ENCODE measurements at places on chromosomes 6 and 20.

DNA sequence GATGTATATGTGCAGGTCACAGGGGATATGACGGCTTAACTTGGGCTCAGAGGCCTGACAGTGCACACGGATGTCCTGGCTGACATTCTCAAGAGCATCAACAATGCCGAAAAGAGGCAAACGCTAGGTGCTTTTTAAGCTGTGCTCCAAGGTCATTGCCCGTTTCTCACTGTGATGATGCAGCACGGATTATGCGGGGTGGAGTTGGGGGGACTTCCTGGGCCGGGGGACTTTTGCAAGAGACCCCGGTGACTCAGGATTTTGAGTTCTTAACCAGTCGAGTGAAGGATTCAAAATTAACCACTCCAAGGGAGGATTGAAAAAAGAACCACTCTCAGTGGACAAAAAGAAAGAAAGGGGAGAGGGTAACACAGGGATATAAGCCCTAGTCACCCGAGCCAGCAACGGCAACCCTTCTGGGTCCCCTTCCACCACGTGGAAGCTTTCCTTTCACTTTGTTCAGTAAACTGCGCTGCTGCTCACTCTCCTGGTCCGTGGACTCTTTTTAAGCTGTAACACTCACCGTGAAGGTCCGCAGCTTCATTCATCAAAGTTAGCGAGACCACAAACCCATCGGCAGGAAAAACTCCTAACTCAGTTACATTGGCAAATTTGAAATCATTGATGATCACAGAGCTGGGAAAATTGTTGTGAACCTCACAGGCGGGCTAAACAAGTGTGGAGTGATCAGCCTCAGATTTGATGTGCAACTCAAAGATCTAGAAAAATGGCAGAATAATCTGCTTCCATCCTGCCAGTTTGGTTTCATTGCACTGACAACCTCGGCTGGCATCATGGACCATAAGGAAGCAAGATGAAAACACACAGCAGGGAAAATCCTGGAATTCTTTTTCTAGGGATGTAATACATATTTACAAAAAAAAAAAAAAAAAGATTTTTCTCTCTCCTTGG is 199.3 kb downstream of the ARID1B start:
- no peak for DNase-seq

DNA sequence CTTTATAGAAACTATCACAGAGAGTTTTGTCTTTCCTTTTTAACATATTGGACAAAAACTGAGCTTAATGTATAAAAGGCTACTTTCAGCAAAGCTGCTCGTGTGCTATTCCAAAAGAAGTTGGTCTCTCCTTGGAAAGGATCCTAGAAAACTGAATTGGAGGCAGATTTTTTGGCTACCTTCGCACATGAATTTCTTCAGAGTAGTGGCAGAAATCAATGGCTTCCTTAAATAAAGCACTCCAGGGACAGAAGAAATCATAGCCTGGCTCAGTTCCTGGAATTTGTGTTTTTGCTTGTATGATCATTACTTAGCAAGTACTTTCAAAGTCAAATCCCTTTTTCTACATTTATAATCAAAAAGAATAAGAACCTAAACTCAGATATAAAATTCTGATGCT is 780.3 kb downstream of the PHF3 start:
- no peak for DNase-seq

- DNase-seq, result no peak
These were observed 22.2 kb upstream of the VAPB start for GRCh38 chr20:58366866-58367265.

- no peak for DNase-seq
These were observed 94.1 kb downstream of the PRDM1 start for GRCh38 chr6:106180208-106180607.

GRCh38 chr6:41200296-41200900 is 551 bp downstream of the TREML2 start:
- DNase-seq, result no peak

DNA sequence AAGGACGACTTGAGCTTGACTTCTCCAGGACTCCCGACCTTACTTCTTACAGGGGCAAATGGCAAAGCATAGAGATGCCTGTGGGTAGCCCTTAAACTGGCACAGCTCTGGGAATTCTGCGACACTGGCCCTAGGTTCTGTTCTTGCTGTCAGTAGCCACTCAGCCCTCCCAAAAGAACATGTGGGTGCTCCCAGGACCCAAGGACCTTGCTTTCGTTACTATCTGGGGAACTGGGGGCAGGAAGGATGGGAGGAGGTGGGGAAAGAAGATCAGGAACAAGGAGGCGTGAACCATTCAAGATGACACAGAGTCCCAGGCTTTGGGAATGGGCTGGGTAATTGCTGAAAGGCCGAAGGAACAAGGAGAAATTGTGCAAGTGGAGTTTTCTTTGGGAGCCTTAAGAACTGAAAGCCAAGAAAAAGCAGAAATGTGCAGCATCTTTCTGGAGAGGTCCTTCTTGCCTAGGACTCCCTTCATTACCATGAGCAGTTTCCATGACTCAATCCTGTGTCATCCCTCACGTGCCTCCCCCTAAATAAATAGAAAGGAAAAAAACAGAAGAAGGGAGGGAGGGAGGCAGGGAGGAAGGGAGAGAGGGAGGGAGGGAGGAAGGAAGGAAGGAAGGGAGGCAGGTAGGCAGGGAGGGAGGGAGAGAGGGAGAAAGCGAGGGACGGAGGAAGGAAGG is 284.6 kb upstream of the FOXQ1 start:
- DNase-seq, result peak; percentile 32

DNA sequence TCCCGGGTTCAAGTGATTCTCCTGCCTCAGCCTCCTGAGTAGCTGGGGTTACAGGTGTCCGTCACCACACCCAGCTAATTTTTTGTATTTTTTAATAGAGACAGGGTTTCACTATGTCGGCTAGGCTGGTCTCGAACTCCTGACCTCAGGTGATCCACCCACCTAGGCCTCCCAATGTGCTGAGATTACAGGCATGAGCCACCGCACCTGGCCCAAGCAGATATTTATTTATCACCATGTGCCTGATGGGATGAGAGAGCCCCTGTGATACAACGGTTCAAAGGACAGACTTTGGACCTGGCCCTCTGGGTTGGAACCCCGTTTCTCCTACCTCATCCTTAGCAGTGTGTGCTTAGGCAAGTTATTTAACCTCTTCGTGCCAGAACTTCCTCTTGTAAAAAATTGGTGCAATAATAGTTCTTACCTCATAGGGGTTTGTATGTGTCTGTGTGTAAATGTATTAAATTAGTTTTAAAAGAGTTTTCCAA is 19.2 kb upstream of the STK38 start:
- DNase-seq, result no peak

DNA sequence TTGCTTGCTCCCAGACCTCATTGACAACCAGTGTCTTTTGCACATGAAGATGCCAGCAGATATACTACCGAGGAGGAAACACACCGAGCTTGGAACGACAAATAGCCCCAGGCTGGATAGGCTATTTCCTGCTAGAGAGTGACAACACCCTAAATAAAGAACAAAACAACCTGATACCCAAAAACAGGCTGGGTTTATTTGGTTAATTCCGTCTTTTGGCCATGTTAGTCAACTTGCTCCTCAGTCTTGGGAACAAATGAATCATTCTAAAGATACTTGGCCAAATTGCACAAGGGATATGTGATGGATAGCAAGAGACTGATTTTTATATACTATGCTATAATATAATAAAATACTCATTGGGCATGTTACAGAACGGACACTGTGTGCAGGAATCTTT is 11.5 kb upstream of the MUC22 start:
- DNase-seq, result no peak

DNA sequence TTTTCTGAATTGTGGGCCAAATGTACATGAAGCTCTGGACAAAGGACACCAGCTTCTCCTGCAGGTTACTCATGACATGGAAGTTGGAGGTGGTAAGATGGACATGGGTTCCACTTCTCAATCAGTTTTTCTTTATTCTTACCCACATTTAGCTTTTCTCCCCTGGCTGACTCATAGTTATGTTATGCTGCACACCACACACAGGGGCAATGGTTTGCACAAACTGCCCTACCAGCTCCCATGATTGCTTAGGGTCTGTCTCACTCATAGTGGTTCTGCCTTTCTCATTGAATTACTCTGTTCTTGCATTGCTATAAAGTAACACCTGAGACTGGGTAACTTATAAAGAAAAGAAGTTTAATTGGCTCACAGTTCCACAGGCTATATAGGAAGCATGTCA is 4.5 kb upstream of the CD109 start:
- no peak for DNase-seq

GRCh38 chr6:63864061-63864460 is 228.5 kb downstream of the PHF3 start:
- no peak for DNase-seq

GRCh38 chr20:52677216-52677615 is 294.9 kb upstream of the TSHZ2 start:
- DNase-seq, result no peak

DNA sequence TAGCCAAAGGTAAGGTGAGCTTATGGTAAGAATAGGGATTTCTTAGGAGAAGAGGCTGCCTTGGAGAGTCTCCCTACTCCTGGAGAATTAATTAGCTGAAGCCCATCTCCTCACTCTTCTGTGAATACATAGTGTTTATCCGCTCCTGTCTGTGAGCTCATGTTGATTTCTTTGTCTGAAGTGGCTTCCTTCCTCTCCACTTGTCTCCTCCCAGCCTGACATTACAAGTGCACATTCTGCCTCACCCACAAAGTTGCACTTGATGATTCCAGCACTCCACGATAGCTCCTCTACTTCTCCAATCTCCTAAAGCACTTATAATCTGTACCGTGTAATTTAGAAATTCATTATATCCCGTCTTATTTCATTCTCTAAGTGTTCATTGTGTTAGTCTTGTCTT is 287.2 kb downstream of the QKI start:
- DNase-seq, result no peak

GRCh38 chr20:10671221-10671918 is 2.4 kb downstream of the JAG1 start:
- peak; percentile 84 for DNase-seq

DNA sequence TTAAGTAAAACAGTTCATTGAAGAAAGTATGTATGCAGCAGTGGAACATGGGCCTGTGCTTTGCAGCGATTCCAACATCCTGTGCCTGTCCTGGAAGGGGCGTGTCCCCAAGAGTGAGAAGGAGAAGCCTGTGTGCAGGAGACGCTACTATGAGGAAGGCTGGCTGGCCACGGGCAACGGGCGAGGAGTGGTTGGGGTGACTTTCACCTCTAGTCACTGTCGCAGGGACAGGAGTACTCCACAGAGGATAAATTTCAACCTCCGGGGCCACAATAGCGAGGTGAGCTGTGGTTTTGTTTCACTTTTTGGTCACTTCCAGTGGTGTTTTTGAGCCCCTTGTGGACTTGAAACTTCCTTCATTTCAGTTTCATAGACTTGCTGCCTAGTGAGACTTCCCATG is 1.7 kb downstream of the TULP4 start:
- no peak for DNase-seq

- DNase-seq, result no peak
These were observed 188.1 kb downstream of the FOXC1 start for GRCh38 chr6:1797801-1798200.

DNA sequence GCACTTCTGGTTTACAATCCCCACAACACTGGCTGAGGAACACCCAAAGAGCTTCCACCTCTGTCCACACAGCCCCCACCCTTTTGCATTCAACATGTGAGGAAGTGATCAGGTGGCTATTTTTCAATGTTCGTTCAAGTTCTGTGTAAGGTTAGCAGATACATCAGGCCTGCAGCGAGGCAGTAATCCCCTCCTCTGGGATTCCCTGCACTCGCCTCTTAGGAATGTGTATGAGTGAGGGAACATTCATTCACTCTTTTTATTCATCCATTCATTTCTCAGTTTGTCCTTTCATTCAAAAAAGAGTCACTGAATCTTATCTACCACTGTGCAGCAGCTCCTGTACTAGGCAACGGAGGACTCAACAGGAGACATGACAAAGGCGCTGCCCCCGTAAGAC is 236.4 kb upstream of the PRDM1 start:
- no peak for DNase-seq

DNA sequence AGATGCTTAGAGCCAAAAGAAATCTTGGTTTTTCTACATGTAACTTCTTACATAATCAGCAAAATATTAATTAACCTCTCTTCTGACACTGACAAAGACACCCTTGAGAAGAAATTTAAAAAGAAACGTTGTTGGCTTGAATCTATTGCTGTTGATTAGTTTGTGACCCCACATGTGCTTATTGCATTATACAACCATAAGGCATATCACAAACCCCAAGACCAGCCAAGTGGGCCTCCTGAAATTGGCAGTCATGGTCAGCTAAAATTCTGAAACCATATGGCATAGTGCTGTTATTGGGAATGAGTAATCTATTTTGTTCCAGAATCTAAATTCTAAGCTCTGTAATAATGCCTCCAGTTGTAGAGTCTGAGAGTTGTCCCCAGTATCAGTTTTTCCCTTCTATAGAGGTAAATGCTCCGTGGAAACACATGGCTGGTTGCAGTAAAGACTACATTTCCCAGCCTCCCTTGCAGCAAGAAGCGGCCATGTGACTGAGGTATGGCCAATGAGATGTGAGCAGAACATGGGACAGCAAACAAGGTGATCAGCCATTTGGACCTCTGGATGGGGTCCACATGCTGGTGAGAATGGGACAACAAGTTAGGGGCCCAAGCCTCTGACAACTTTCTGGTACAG is 42.3 kb upstream of the PTPN1 start:
- DNase-seq, result peak; percentile 58

GRCh38 chr20:4371623-4372251 is 350.0 kb upstream of the PRND start:
- DNase-seq, result no peak

DNA sequence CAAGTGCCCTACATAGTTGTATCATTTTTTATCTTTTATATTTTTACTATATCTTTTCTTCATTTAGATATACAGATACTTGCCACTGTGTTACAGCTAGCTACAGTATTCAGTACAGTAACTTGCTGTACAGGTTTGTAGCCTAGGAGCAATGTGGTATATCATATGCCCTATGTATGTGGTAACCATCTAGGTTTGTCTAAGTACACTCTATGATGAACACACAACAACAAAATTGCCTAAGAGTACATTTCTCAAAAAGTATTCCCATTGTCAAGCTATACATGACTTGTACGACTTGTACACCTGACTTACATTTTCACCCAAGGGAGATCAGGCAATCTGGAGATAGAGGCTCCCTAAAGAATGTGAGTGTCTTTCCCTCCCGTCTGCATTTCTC is 8.2 kb downstream of the ELOVL5 start:
- DNase-seq, result no peak

DNA sequence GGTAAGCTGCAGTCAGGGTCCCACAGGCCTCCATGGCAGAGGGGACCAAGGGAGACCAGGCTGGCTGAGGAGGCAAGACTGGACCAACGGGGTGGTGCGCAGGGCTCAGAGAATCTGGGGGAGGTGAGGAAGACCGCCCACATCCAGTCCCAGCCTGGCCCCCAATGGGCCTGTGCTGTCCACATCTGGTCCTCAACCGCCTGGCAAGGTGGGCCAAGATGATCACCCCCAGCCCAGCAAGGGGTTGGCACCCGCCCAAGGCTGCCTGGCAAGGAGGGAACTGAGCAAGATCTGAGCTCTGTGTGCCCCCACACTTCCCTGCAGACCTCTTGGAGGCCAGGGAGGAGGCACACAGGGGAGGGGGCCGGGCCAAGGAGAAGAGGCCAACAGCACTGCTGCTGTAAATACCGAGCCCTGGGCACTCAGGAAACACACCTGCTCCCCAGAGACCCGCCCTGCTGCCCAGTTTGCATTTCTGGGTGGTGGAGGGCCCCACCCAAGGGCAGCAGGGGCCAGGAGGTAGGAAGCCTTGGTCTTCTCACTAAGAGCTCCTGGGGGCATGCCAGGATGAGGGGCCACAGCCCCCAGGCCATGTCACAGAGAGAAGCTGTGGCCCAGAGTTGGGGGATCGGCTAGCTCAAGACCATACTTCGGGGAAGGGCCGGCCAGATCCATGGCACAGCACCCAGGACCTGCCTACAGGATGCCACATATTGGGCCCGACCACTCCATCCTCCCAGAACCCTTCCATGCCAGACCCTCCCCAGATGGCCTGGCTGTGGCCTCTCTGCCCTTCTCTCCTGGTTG is 109.6 kb downstream of the ASXL1 start:
- no peak for DNase-seq
